Hepatic stellate cell (primary cell): ENCODE measurements at places on chromosomes 11 and 22.

- no peak for DNase-seq
These were observed 495 bp downstream of the GPR137 start for GRCh38 chr11:64285885-64286800.

GRCh38 chr22:48873191-48873520, 954.5 kb downstream of the BRD1 start:
- DNase-seq = no peak

DNA sequence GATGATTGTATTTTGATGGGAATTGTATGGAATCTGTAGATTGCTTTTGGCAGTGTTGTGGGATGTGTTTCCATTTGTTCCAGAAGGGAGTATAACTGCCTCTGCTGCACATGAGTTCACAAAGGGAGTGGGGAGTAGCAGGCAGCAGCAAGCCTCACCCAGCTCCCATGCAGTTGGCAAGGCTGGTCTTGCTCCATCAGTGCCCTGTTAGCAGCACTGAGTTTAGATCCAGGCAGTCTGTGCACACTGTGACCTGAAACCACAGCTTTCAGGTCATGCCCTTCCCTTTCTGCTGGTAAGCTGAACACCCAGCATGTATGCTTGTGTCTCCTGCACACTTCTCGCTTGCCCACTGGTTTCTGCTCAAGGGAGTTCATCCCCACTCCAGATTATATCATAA, 3.7 kb upstream of the NUCB2 start:
- DNase-seq = no peak

DNA sequence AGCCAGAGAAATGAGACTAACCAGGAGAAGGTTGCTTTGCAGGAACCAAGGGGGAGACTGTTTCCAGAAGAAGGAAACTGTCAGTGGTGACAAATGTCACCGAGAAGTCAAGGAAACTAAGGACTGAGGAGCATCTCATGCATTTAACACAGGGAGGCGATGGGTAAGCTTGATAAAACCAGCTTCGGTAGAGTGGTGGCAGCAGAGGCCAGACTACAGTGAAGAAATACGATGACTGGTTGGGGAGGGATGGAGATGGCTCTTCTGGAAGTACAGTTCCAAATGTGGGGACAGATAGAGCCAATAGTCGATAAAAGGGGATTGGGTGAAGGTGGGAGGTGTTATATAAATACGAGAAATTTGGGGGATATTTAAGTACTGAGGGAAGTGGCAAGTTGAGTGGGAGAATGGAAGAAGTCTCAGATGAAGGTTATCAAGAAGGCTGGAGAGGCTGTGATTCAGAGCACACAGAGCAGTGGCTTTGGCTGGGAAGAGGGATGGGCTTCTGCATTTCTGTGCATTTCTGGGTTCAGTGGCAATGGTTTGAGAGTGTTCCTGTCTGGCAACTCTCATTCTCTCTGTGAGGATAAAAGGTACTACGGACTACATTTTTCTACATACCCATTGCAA, 29.2 kb downstream of the SC5D start:
- DNase-seq = peak; percentile 15

- DNase-seq = no peak
These were observed 24.3 kb downstream of the OSBP2 start for GRCh38 chr22:30718938-30719337.

GRCh38 chr11:17526931-17527627, 17.1 kb downstream of the USH1C start:
- DNase-seq = no peak

GRCh38 chr22:32562401-32562800, 87.8 kb downstream of the FBXO7 start:
- DNase-seq = no peak

DNA sequence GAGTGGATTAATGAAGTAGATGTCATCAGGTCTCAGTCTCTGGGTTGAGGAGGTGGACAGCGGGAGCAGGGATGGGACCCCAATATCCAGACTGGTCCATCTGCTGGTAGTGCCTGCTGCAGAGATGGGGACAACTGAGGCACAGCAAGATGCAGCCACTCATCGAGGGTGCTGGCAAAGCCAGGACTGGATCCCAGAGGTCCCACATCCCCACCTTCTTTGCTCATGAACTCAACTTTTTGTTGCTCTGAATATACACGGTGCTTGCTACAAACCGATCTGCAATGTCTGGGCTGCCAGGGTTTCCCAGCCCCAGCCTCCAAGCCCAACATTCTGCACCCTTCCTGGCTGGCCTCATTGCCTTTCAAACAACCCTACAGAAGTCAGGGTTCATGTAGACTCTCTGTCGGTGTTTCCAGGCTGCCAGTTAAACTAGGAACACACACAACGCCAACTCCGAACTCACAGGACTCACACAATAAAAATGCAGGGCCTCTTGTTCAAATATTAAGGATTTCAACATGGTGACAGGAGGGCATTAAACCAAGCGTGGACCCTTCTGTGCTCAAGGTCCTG, 168.2 kb downstream of the MN1 start:
- DNase-seq = no peak

GRCh38 chr11:119520400-119520799, 97.4 kb upstream of the THY1 start:
- no peak for DNase-seq

- DNase-seq = no peak
These were observed 6.2 kb upstream of the SLC5A4 start for GRCh38 chr22:32261306-32261705.

DNA sequence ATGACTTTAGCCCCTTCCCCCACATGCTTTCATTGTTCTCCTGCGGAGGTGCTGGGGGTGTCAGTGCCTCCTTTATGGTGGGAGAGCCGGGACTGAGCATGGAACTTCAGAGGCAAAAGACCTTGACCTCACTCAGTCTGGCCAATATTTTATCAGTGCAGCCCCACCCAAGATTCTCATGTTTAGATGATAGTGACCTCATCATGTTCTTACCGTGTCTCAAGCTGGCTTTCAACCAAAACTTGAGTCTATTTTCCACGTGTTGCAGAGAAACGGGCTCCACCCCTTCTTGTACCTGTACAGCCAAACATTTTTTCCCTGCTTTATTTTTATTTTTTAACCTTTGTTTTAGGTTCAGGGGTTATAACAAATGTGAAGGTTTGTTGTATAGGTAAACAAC, 47.7 kb upstream of the NECTIN1 start:
- DNase-seq = no peak

DNA sequence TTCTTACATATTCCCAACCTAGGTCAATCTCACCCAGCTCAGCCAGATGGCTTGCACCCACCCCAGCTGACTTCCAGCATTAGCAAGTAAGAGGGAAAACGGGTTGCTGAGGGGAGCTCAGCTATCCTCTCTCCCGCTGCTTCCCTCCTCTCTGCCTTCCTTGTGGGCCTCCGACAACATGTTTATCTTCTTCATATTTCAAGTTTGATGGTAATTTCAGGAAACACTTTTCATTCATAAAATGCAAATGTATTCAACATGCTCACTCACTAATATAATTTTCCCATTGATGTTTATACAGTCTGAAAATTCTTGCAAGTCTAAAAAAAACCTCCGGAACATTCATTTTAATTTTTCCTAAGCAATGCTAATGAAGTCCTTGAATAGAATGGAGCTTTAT, 372.5 kb upstream of the B3GAT1 start:
- no peak for DNase-seq

GRCh38 chr22:31635638-31636306, 26.2 kb downstream of the PISD start:
- DNase-seq = no peak

DNA sequence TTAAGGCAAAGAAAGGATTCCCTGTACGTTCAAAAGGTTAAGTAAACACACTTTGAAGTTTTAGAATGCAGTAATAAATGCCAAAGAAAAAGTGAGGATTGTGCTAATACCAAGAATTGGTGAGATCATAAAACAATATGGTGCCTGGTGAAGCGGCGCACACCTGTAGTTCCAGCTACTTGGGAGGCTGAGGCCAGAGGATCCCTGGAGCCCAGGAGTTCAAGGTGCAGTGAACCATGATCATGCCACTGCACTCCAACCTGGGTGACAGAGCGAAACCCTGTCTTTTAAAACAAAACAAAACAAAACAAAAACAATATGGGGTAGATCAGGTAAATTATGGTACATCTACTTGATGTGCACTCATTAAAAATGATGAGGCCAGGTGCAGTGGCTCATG, 73.4 kb upstream of the APOA1 start:
- DNase-seq = no peak

GRCh38 chr11:111819161-111819828, 52.1 kb downstream of the ALG9 start:
- peak; percentile 17 for DNase-seq

DNA sequence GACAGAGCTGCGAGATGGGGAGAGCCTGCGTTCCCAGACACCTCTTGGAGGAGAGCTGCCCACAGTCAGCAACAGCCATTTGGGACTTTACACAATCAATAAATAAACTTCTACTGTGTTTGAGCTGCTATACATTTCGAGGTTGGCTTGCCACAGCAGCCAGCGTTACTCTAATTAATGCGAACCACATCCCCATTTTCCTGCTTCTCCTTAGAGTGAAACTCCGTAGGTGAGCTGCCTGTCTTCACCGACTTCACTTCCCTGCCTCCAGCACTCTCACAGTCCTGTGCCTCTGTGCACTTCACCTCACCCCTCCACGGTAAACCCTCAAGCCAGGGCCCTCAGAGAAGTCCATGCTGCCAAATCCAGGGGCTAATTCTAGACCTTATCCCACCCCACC, 5.9 kb upstream of the SLC22A12 start:
- no peak for DNase-seq

GRCh38 chr11:83510530-83511460, 224.6 kb upstream of the CCDC90B start:
- DNase-seq = no peak

DNA sequence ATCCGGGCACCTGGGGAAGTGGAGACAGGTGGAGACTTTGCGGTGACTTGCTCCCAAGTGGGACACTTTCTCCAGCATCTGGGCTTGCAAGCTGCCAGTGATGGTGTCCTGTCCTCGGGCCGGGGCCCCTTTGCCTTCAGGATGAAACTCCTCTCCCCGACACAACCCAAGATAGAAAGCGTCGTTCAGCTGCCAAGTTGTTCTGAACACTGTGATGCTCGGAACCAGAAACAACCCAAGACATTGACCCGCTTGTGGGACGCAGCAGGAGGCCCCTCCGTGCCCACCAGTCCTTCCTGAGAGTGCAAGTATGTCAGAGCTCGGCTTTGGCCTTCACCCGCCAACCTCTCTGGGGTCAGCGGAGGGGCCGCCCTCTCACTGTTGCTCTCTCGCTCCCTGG, 31.3 kb downstream of the LINC01488 start:
- DNase-seq = no peak

GRCh38 chr11:12362857-12363256, 14.5 kb upstream of the PARVA start:
- no peak for DNase-seq

DNA sequence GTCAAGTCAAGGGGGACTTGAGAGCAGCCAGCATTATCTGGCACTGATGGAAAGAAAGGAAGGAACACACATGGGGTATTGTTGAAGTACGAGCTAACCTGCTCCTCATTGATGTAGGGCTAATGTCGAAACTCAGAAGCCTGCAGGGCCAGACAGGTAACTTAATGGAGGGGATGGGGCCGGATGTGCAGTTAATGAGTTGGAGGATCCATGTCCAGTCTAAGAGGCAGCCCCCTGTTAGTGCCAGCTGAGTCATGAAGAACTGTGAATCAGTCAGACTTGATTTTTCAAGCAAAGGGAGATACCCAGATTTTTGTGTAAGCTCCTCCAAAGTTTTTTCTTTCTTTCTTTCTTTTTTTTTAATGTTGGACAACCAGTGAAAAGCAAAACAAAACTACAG, 65.6 kb downstream of the CECR2 start:
- DNase-seq = no peak
